Stimulated activated CD4-positive, alpha-beta T cell treated with anti-CD3 and anti-CD28 coated beads, Interleukin-1b, Interleukin-23, amount 100 ng/mL, for 24 hours (primary cell): ENCODE measurements at places on chromosomes 7 and 10.

GRCh38 chr10:49749556-49750491 is 12.3 kb downstream of the OGDHL start:
- DNase-seq: no peak

GRCh38 chr10:107232013-107232412 is 67.5 kb upstream of the SORCS1 start:
- DNase-seq: no peak

DNA sequence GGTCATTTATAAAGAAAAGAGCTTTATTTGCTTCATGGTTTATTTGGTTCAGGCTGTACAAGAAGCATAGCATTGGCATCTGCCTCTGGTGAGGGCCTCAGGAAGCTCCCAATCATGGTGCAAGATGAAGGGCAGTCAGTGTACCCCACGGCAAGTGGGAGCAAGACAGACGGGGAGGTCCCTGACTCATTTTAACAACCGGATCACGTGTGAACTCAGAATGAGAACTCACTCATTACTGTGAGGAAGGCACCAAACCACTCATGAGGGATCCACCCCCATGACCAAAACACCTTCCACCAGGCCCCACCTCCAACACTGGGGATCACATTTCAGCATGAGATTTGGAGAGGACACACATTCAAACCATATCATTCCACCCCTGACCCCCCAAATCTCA is 15.7 kb upstream of the CRYGN start:
- no peak for DNase-seq

DNA sequence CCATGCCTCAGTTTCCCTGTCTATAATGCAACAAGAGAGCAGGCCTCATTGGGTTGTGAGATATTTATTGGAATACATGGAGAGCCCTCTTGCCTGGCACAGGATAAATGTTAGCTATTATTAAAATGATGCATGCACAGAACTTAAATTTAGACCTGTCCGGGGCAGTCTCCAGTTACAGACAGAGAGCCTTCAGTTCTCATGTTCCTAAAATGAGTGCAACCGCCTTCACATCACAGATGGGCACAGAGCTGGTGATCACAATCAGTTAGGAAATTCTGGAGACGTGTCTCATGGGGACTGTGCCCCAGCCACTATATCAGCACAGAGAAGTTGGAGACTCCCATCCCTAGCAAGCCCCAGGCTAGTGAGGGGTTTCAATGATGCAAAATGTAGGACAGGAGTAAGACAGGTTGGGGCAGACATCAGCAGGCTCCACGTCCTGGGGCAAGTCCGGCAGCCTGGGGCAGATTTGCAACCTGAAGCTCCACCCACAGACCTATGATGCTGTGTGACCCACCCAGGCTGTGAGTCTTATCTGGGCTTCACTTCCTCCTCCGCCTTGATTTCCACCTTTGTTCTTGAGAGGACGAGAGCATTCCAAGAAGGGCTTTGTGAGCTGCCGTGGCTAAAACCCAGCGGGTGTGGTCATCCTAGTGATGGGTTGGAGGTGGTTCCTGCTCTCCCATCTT is 49.4 kb downstream of the CXCL12 start:
- no peak for DNase-seq

DNA sequence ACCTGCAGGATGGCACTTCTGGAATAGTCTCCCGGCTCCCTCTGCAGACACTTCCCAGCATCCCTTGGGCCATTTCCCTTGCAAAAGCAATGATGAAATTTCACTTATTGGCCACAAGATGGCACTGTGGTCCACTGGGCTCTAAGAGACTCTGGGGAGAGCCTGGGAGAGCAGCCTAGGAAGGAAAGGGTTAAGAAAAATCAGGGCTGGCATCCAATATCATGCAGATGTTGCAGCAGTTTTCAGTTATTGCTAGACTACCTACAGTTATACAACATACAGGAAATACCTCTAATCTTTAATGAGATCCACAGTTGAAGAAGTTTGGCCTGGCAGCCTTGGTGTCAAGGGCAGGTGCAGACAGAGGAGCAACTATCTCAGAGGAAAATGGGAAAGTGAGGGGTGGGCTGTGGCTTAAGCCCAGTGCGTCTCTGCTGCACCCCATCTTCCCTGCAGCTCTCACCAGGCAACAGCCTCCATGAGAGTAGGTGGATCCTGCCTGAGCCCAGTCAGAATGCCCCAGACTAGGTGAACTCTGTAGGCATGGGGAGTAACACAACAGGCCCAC is 100.2 kb upstream of the PRSS58 start:
- no peak for DNase-seq

GRCh38 chr7:13910805-13911551 is 78.5 kb downstream of the ETV1 start:
- DNase-seq: no peak

- DNase-seq: no peak
Observed at GRCh38 chr10:112565434-112566053, 118.5 kb downstream of the VTI1A start.

- DNase-seq: no peak
Observed at GRCh38 chr10:91023700-91024398, 103.0 kb upstream of the ANKRD1 start.
